Stimulated activated effector memory CD8-positive, alpha-beta T cell treated with anti-CD3 and anti-CD28 coated beads, Interleukin-12 subunit alpha, Interleukin-12 subunit beta, amount 100 ng/mL, for 72 hours (primary cell): ENCODE measurements at places on chromosomes 12 and 14.

- DNase-seq, result no peak
Observed at GRCh38 chr12:93680006-93680405, 2.8 kb downstream of the CRADD start.

DNA sequence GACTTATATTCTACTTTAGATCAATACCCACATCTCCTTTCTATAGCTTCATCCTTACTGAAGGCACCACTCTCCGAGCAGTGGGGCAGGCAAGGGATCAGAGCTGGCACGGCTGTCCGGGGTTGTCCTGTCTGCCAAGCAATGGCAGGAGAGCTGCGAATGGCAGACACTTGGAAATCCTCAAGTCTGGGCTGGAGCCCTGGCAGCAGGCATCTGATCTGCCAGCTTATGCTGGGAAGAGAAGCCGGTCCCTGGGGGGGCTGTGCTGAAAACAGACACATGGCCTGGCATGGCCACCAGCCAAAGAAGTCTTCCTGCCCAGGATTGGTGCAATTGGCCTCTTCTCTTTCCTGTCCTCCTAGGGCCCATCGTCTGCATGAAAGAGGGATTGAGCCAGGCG lies 280.2 kb upstream of the PWP1 start:
- no peak for DNase-seq

- peak; percentile 66 for DNase-seq
Observed at GRCh38 chr14:23551266-23552028, at the start of gene ZFHX2. TSS of gene ZFHX2 (minus strand) at chr14:23551765. CDS start at chr14:23535325, 16,440 bp downstream.

DNA sequence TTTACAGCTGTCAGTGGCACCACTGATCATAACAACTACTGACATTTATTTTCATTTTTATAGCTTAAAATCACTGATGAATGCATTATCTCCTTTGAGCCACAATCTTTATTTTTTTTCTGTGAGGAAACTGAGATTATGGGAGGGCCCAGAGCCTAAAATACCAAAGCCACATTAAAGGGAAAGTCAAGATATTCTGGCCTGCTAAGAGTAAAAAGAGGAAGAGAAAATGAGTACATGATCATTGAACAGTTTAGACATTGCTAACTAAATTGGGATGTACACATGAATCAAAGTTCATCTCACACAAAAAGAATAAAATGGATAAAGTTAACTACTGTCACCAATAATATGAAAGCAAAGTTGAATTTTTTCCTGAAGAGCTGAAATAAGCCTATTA lies 170.5 kb upstream of the GARIN2 start:
- DNase-seq, result no peak

GRCh38 chr12:48164451-48164850 lies 7.1 kb upstream of the ASB8 start:
- DNase-seq, result no peak

DNA sequence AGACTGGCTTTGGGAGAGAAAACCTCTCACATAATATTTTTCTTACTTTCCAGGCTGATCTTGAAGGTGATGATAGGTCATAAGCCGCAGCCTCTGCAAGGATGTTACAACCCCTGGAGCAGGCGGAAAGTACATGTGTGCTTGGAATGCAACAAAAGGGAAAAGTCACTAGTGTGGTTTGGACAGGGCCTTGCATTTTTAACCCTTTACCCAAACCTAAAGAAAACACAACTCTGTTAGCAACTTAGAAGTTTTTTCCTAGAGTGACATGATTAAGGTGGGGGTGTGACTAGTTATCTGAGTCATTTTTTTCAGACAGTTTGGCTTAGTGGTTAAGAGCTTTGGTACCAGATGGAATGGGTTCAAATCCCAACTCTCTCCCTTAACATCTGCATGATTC lies 97.0 kb downstream of the TMEM30B start:
- DNase-seq, result no peak

GRCh38 chr14:38721822-38722431 lies 381.1 kb downstream of the SEC23A start:
- DNase-seq, result no peak

DNA sequence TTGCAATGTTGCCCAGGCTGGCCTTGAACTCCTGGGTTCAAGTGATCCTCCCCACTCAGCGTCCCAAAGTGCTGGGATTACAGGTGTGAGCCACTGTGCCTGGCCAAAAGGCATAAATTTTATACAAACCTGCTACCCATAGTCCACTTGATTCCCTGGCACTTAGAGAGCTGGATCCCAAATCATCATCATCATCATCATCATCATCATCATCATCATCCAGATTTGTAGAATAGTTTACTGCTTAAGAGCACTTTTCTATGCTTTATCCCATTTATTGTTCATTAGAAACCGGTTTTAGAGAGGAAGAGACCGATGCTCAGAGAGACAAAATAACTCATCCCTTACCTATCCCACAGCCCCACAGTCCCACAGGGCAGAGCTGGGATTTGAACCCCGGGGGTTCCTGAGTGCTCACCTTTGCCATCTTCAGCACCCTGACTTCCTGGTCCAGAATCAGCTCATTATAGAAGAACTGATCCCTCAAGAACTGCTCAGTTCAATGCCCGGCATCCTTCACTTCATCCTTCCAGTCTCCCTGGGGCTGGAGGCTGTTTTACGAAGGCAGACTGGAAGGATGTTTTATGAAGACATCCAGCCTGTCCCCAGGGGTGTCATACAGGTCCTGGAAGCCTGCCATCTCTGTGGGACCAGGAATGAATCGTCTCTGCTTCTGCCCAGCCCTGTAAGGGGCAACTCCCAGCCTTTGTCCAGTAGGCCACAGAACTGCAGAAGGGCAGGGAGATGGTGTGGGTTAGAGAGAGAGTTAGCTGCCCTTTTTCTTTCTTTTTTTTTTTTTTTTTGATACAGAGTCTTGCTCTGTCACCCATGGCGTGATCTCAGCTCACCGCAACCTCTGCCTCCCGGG lies 20.2 kb upstream of the OASL start:
- DNase-seq, result no peak

GRCh38 chr12:57613427-57614109 lies 2.3 kb downstream of the ARHGEF25 start:
- no peak for DNase-seq

DNA sequence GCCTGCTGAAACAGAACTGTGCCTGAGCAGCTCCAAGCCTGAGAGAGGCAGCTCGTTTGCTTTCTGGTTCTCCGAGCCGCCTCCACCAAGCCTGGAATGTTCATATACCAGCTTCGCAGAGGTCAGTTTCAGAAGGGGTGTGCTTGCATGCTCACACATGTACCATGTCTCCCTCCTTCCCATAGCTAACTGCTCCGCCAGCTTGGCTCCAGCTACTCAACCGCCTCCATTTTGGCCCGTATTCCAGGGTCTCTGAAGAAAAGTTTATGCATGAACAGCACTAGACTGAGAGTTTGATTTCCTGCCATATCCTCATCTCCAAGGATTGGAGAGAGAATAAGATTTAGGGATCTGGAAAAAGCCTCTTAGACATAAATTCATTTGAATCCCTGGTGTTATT lies 103.7 kb downstream of the SMOC1 start:
- DNase-seq, result no peak

DNA sequence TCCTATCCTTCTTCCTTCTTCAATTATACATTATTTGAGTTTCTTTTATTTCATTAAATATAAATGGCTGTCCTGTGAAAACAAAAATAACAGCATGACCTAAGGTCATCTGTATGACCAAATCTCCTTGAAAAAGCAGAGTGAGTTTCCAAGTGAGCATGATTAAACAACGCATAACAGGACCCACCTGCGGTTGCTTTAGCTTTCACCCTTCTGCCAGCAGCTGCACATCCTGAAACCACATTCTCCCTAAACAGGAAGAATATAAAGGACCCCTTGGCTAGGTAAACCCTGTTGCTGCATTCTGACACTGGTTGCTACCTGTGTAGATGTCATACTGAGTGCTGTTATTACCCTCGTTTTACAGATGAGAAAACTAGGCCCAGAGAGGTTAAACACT lies 42.8 kb upstream of the CPM start:
- DNase-seq, result no peak

- DNase-seq, result peak; percentile 65
Observed at GRCh38 chr12:122888232-122888752, 7.6 kb downstream of the VPS37B start.

DNA sequence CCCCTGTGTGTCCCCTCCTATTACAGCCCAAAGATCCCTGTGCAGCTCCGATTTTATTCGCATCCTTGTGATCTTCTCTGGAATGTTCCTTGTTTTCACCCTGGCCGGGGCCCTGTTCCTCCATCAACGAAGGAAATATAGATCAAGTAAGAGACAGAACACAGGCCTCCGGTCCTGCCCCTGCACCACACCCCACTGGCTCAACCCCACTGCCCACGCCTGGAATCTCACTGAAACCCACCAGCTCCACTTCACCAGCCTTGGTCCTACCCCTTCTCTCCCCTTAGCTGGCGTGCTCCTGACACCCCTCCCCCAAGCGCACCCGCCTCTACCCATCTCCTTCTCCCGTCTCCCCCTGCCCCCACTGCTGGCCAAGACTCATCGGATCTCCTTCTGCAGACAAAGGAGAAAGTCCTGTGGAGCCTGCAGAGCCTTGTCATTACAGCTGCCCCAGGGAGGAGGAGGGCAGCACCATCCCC lies 934 bp upstream of the TAPBPL start:
- peak; percentile 70 for DNase-seq

DNA sequence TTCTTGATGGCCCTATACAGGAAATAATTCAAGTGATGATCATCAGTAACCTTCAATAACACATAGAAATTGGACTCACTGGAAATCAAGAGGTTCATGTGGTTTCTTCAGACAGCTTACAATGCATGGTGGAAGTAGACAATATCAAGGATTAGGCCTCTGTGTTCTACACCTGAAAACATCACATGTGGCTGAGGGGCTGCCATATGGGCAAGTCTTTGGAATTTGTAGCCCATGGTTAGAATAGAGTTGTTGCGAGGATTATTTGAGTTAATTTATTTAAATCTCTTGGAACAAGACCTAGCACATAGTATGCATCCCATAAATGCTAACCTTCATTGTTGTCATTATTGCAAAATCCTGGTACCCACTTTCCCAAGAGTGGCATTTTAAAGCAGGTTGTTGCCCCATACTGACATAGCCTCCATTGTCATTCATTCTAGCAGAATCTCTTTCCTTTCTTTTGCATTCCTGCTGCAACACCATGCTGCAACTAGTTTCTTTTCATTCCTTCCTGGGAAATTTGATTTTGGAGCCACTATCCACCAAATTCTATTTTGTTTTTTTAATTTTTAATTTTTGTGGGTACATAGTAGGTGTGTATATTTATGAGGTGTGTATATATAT lies 352.7 kb upstream of the NAV3 start:
- DNase-seq, result no peak

GRCh38 chr12:50103767-50104321 lies at the start of gene GPD1:
TSS of gene GPD1 (plus strand) at chr12:50104008. CDS start at chr12:50104051, 43 bp downstream.
- DNase-seq, result no peak

DNA sequence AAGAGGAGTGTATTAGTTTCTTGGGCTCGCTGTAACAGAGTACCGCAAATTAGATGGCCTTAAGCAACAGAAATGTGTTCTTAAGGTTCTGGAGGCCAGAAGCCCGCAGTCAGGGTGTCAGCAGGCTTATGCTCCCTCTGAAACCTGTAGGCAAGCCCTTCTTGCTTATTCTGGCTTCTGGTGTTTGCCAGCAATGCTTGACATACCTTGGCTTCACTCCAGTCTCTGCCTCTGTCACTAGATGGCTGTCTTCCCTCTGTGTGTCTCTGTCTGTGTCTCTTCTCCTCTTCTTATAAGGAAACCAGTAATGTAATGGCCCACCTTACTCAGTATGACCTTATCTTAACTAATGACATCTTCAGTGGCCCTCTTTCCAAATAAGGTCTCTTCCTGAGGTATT lies 85.1 kb downstream of the DERA start:
- DNase-seq, result no peak

- no peak for DNase-seq
Observed at GRCh38 chr14:79093531-79093930, 923.4 kb downstream of the NRXN3 start.

DNA sequence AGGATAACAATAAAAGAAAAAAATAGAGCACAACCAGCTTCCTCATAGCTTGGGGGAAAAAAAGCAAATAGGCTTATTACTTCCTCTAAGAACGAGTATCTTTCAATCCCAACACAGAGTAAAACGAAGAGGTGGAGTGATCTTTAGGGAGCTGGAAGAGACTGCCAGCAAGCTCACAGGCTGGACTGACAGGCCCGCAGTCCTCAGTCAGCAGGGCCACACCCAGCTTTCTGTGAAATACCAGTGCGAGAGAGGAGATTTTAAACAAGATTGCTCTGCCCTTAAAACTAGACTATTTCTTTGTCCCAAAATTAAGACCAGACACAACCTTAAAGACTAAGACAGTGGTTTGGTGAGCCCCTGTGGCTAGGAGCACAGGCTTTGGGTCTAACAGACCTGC lies 32.9 kb downstream of the SETD3 start:
- no peak for DNase-seq

GRCh38 chr14:99734406-99735051 lies 50.4 kb downstream of the CYP46A1 start:
- no peak for DNase-seq

- no peak for DNase-seq
Observed at GRCh38 chr12:50828886-50829285, 13.8 kb upstream of the TMPRSS12 start.

GRCh38 chr12:29509503-29509902 lies 12.0 kb upstream of the OVCH1 start:
- no peak for DNase-seq

GRCh38 chr14:101123618-101124510 lies 220.3 kb upstream of the RTL1 start:
- no peak for DNase-seq

GRCh38 chr12:13405961-13406703 lies 209.6 kb downstream of the EMP1 start:
- DNase-seq, result no peak

- no peak for DNase-seq
Observed at GRCh38 chr12:127150028-127150427, 1116.9 kb upstream of the TMEM132C start.

DNA sequence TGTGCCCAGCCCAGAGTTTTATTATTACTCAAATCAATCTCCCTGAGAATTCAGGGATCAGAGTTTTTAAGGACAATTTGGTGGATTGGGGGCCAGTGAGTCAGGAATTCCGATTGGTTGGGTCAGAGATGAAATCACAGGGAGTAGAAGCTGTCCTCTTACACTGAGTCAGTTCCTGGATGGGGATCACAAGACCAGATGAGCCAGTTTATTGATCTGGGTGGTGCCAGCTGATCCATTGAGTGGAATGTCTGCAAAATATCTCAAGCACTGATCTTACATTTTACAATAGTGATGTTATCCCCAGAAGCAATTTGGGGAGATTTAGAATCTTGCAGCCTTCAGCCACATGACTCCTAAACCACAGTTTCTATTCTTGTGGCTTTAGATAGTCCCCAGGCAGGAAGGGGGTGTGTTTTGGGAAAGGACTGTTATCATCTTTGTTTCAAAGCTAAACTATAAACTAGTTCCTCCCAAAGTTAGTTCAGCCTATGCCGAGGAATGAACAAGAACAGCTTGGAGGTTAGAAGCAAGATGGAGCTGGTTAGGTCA lies 89.1 kb upstream of the CNOT2 start:
- DNase-seq, result no peak

DNA sequence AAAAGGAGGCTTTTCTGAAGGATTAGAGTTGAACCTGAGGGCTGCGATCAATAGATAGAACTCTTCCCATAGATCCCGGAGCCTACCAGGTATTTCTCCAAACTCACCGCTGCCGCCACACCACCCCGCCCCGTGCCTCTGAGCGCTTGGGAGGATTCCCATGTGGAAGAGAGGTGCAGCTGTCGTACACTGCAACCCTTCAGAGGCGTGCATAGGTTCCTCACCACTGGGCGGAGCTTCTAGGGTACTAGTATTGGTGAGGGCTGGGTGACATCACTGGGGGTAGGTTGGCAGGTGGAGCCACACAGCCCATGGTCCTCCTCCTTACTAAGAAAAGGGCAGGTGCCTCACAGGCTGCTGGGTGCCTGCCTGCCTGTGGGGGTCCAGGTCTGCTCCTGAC lies 127.0 kb downstream of the TSPAN9 start:
- DNase-seq, result no peak
